H7 (cell line): ENCODE measurements at places on chromosomes 2 and 18.
A peak's percentile ranks its signal among the peaks of the same experiment; 100 is the strongest.

DNA sequence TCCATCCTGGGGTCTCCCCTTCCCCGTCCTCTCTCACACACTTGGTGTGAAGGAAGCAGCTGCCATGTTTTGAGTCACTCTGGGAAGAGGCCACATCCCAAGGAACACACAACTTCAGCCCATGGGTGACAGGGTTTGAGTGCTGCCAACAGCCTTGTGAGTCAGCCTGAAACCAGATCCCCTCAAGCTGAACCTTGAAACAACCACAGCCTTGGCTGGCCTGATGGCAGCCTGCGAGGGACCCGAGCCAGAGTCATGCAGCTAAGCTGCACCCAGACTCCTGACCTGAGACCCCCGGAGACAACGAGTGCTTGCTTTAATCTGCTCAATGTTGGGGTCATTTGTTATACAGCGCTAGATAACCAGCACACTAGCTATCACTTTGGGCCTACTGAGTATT, 19.3 kb upstream of the MC2R start:
- no peak for DNase-seq

DNA sequence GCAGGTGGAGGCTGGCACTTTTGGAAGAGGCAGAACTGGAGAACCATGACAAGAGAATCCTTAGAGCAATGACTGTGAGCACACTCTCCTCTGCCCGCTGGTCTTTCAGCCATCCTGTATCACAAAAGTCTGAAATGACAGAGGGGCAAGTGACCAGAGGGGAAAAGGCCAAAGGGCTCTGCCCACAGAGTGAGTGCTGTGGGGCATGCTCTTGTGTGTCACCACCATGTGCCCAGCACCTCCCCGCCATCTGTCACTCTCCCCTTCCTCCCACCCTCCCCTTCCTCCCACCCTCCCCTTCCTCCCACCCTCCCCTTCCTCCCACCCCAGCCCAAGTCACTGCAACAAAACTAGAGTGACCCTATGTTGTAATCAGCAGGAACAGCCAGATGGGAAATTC, 31.9 kb downstream of the DAW1 start:
- no peak for DNase-seq

DNA sequence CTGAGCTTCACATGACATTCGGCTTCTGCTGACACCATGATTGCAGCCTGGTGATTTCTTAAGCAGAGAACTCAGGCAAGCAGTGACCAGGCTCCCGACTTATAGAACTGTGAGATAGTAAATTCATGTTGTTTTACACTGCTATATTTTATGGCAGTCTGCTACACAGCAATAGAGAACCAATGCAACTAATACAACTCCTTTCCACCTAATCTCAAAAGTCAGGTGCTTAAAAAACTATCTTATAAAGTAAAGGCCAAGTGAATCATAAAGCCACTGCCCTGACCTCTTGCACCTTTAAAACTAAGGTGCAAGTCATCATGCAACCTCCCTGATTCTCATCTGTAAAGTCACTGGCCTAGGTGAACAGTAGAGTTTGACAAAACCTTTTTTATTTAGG, 95.3 kb upstream of the GLS start:
- no peak for DNase-seq

DNA sequence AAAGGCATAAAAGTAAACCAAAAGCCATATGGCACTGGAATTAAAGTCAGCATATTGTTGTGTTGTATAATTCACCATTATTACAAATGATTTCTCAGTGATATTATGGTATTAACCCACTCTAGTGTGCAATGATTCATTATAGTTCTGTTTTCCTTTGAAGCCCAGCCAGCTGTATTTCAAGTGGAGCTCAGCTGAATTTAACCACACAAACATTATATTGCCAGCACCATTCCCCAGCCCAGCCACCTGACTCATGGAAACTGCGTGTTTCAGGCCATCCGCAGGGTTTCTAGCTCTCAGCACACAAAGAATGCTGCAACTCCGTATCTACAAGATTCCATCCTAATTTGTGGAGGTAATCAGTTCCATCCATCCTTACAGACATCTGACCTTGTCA, 166.8 kb upstream of the CHAC2 start:
- no peak for DNase-seq

DNA sequence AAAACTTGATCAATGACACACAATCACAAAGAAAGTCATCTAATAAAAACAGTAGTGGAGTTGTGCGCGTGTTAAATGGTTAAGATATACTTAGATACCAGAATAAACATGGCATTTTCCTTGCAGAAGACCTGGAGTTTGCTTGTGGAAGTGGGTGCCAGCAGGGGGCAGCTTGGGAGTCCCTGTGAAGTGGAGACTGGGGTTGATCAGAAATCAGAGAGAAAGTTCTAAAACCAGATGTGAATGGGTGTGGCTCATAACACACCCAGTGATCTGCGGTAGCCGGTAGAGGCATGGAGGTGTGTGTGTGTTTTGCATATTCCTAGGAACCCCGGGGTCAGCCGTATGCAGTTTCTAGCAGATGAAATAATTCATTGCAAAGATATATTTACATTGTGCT, 300.1 kb upstream of the TRIB2 start:
- no peak for DNase-seq

DNA sequence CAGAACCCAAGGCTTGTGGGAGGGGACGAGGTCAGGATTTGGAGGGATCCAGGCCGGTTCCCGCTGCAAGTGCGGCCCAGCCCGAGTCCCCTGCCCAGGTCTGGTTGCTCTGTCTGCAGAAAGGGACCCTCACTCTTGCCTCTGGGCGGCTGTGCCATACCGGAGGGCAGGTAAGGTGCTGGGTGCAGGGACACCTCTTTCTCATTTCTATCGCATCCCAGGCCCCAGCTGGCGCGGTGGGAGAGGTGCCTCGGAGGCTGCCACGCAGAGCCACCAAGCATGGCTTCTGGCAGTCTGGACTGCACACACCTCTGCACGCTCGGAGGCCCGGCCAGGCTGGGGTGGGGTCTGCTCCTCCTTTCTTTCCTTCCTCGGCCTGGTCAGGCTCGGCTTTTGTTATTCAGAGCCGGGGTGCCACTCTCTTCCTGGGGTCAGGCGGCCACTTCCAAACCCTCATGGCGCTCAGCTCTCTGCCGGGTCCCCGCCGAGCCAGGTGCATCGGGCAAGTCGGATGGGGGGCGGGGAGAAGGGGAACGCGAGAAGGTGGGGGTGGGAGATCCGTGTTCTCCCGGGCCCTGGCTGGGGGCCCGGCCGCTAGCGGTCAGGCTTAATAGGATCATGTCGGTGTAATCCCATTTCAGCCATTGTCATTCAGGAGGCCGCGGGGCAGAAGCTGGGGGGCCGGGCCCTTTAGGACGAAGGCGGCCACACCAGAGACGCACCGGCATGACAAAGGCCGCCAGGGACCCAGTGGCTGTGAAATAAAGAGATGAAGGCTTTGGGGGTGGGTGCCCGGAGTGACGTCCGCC, 9.0 kb downstream of the GBX2 start:
- peak; percentile 95 for DNase-seq

- DNase-seq: no peak
Observed at GRCh38 chr2:4219101-4219500, 515.7 kb downstream of the DCDC2C start.

GRCh38 chr18:2035056-2035455, 536.2 kb downstream of the METTL4 start:
- DNase-seq: no peak

GRCh38 chr18:22822841-22823508, 110.2 kb upstream of the RBBP8 start:
- DNase-seq: no peak

DNA sequence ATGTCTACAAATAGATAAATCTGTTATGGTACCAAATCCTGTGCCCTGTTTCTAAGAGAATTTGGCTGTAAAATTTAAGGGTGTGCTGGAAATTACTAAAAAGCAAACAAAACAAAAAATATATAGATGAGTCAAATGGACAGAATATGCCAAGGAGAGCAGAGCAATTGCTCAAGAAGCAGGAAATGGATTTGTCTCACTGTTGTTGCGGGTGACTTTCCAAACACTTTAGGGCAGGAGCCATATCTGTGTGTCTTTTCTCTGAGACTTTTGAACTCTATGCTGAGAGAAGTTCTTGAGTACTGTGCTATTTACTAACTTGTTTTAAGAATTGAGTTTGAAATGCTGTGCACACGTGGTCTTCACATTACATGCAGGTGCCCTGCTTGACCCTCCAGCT, 221.7 kb downstream of the PHLPP1 start:
- DNase-seq: no peak

- DNase-seq: no peak
Observed at GRCh38 chr18:38330573-38330972, 765.0 kb upstream of the CELF4 start.

- DNase-seq: no peak
Observed at GRCh38 chr18:9578306-9578705, 36.1 kb downstream of the PPP4R1 start.

DNA sequence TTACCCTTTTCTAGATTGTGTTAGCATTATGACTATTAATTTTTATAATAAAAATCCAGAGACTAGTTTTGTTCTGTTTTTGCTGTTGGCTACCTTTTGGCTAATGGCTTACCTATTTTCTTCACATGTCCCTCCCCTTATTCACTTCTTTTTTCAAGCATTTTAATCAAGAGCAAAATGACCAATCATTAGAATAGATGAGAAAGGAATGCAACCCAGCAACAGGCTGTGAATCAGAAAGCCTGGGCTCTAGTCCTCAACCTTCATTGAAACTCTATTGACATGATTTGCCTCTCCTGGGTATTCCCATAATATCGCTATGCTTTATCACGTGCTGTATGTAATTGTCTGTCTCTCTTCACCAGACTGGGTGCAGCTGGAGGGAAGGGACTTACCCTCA, 370.1 kb downstream of the IRS1 start:
- no peak for DNase-seq

- no peak for DNase-seq
Observed at GRCh38 chr2:111031546-111032478, 88.9 kb upstream of the BCL2L11 start.

- DNase-seq: no peak
Observed at GRCh38 chr2:15912203-15912602, 28.1 kb upstream of the MYCN start.

DNA sequence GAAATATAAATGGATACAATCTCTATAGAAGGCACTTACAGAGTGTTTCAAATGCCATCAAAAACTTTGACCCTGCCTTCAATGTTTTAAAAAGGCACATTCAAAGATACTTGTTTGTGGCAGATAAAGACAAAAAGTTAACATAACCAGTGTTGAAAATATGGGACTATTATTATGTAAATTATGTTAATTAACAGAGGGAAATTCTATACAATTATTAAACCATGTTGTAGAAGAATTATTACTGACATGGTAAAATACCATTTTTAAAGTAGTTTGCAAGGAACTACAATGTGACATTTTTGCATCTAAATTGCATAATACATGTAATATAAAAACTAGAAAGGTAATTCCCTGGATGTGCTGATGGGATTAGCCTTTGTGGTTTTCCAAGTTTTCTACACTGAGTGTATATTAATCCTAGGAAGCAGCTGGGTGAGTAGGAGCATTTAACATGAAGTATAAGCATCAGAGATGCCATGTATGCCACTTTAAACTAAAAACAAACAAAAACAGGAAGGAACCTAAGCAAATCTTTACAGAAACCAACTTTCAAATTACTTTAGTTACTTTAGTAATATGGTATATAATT, 21.7 kb downstream of the MIB1 start:
- no peak for DNase-seq

GRCh38 chr2:134308474-134309385, 54.9 kb downstream of the MGAT5 start:
- DNase-seq: no peak

DNA sequence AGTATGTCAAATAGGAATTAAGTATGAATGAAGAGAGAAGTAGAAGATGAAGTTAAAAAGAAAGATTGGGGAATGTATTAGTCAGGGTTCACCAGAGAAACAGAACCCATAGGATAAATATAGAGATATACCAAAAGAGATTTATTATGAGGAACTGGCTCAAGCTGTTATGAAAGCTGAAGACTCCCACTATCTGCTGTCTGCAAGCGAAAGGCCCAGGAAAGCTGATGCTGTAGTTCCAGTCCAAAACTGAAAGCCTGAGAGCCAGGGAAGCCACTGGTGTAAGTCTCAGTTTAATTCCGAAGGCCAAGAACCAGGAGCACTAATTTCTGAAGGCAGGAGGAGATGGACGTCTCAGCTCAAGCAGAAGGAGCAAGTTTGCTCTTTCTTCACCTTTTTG, 200.9 kb upstream of the FN1 start:
- no peak for DNase-seq

GRCh38 chr2:48397846-48398245, 132.1 kb upstream of the STON1 start:
- no peak for DNase-seq

DNA sequence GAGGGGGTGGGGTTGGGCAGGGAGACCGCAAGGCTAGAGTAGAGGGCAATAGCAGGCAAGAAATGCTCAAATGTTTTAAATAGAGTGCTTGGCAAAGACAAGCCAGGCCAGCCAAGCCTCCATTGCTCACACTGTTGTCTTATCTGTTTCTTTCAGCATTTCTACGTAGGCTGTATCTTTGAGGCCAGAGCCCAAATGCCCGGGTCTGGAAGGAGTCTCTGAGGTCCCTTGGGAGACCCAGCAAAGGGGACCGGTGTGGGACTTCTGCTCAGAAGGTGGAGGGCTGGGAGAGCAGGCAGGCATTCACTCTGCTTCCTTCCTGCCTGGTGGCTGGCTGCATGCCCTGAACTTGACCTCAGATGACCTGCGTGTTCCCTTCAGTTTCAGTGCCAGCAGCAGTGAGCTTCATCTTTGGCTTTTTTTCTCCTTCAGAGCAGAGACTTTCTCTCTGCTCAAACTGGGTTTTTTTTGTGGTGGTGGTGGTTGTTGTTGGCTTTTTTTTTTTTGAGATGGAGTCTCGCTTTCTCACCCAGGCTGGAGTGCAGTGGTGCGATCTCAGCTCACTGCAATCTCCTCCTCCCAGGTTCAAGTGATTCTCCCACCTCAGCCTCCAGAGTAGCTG, 13.7 kb upstream of the TET3 start:
- DNase-seq: no peak

GRCh38 chr2:176109946-176110345, 2.9 kb downstream of the HOXD11 start:
- DNase-seq: no peak

GRCh38 chr18:54529444-54529843, 61.6 kb upstream of the DYNAP start:
- peak; percentile 4 for DNase-seq

DNA sequence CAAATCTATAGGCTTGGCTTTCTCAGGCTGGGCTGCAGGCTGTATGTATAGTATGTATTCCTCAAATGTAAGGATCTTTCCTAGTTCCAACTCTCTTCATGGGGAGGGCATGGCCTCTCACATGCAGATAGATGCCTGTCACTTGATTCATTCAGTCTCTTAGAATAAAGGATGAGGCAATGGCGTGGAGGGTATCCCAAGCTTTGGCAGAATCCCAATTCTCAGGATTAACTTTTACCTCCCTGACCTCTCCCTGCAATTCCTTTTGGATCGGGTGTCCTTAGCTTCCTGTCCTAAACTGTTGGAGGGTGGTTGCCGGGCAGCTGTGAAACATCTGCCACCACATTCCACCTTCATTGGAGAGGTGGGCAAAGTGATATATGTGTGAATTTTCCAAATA, 80.3 kb downstream of the INSIG2 start:
- no peak for DNase-seq

GRCh38 chr2:70852824-70853223, 17.2 kb upstream of the CD207 start:
- DNase-seq: no peak

- peak; percentile 19 for DNase-seq
Observed at GRCh38 chr2:171316755-171317337, 116.9 kb downstream of the METTL8 start.

- no peak for DNase-seq
Observed at GRCh38 chr2:112160283-112161250, 22.4 kb downstream of the FBLN7 start.
